ENCODE measurements at places on chromosomes 7 and 10. TPM values are rescaled to one million over a fixed set of nuclear protein-coding genes. Genes with fewer than 3 reads are reported as not detected.

- DNase-seq, result peak; percentile 43
Observed at GRCh38 chr7:603152-603951, 83.7 kb upstream of the PDGFA start.

DNA sequence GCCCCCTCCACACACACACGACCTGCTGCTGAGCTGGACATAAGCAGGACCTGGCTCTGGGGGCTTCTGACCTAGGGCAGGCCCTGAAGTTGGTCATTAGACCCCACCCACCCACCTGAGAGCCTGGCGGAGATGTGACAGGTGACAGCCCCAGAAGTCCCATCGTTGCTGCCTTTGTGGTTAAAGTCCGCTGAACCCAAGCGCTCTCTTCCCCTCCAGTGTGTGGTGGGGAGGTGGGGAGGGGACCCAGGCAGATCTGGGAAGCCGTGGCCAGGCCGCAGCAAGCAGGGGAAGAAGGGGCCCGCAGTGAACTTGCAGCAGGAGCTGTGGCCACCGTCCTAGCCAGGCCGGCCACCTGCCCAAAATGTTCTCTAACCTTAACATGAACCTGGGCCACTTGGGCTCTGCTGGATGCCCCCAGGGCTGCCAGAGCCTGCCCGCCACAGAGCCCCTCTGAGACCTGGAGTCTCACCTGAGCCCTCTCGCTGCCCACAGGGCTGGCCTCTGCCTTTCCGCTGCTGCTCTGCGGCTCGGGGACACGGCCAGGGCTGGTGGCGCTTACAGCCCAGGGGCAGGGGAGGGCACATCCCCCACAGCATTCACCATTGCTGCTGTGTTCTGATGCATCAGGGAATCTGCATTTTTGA is 65.1 kb downstream of the LHPP start:
- DNase-seq, result peak; percentile 8

The FRMPD2 gene
- total RNA-seq, result 4.7 TPM

The NAT16 gene
- not detected for total RNA-seq

DNA sequence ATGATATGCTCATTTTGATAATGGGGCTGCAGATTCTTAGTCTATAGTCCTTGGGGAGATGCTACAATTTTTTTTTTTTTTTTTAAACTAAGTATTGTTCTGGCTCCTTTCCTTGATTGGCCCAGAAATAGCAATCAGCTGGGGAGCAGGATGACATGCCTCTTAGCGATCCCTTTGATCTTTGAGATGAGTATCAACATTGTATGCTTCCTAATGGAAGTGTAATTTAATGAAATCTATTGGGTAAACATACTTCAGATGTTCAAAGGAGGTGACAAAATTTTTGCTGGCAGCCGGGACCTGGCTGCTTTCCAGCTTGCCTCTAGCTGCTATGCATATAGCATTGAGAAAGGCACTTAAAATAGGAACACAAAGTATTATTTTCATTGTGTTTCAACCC is 43.5 kb downstream of the VTI1A start:
- no peak for DNase-seq

The ELOVL3 gene
- 0.56 TPM for total RNA-seq

GRCh38 chr7:35802649-35803048 is 1.8 kb downstream of the SEPTIN7 start:
- DNase-seq, result no peak

GRCh38 chr10:128866551-128866950 is 600.5 kb upstream of the MGMT start:
- DNase-seq, result no peak

DNA sequence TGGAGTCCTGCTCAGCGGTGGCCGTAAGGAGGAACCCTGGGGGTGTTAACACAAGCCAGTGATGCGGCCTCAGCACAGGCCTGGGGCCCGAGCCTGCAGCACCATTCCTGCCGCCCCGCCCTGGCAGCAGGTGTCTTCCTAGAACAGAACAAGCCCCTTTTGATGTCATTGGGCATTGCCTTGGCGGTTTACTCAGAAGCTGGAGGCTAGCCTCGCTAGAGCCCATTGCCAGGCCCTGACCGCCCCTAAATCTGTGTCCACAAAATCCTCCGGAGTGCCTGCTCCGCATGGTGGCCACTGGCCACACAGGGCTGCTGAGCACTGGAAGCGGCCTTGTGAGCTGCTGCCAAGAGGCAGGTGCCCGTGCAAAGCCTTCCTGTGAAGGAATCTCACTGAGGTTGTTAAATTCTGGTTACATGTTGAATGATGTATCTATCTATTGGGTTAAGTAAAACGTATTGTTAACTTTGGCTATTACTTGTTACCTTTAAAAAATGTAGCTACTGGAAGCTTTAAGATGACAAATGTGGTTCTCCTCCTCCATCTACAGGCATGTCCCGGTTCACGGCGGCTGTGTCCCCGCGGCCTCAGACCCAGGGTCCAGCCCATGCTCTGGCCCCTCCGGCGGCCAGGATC is 1.2 kb upstream of the INPP5A start:
- no peak for DNase-seq

- no peak for DNase-seq
Observed at GRCh38 chr7:138975343-138976104, 5.7 kb downstream of the KIAA1549 start.

DNA sequence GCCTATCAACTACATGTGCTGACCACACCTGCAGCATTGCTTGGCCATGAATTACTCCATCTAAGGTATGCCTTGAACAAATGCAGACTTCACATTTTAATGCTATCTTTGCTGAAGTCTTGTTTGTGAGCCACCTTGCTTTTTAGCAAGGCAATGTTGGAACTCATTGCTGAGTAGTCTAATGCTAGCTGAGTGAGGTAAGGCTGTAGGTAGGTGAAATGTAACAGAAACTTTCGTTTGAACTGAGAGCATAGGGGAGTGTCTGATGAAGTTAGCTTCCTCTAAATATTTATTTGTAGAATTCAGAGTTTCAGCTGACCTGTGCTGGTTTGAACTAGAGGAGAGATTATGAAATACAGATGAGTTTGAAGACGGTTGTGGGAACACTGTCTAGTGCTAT is 238.5 kb downstream of the SEMA3A start:
- no peak for DNase-seq

GRCh38 chr10:66982053-66982420 is 56.2 kb downstream of the LRRTM3 start:
- DNase-seq, result no peak

- no peak for DNase-seq
Observed at GRCh38 chr10:68196701-68197100, 35.2 kb downstream of the ATOH7 start.
